ENCODE measurements at places on chromosomes 16 and 17.

- DNase-seq, result no peak
These were observed 9.1 kb downstream of the FHOD1 start for GRCh38 chr16:67238278-67238575.

DNA sequence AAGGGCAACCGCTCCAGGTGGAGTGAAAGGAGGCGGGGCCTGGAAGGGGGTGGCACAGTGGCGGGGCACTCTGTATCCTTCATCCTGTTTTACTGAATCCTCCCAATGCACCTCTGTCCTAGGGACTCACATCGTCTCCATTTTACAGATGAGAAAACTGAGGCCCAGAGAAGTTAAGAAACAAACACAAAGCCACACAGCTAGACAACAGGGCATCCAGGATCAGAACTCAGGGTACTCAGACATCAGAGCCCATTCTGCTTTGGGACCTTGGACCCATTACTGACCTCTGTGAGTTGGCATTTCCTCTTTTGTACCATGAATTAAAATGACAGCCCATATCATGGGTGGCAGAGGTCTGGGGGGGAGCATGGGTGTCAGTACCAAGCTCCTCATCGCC lies 129.2 kb downstream of the CPPED1 start:
- no peak for DNase-seq

DNA sequence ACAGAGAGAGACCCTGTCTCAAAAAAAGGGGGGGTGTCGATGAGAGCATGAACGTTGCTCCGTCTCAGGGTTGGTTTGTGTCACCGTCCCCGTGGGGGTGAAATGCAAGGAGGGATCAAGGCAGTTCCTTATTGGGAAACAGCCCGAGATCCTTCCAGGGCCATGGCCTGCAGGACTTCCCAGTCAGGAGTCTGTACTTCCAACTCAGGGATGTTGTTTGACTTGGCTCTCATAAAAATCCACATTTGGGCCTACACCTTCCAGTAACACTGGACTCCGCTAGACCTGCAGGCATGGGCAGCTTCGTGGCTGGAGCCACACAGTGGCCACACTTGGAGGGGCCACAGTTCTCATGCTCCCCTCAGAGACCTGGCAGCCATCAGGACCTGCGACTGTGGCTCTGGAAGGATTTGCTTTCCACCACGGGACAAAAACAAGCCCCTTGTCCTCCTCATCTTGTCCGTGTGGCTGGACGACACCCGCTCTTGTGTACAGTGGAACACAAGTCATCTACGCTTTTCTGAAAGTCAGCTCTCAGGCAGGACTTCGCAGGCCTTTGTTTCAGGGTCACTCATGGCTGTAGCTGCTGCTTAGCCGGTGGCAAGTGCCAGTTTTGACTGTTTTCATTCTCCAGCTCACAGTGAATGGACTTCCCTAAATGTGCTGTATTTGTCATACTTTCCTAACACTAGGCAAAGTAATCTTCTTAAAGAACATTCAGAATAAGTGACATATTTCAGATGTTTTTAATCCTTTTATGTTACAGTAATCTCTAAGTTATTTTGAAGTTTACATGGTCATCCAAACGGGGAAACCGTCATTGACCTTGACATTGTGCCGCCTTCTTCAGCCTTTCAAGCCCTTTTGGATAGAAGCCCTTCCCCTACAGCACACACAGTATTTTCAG lies 24.2 kb upstream of the IL17C start:
- DNase-seq, result no peak

GRCh38 chr17:59676716-59677115 lies 30.5 kb downstream of the PTRH2 start:
- no peak for DNase-seq

Data from activated T-cell treated with anti-CD3 and anti-CD28 coated beads, Interleukin-2, amount 50 U/mL, for 48 hours (primary cell).